Neuronal stem cell (in vitro differentiated cells): ENCODE measurements at places on chromosomes 12 and 14.

DNA sequence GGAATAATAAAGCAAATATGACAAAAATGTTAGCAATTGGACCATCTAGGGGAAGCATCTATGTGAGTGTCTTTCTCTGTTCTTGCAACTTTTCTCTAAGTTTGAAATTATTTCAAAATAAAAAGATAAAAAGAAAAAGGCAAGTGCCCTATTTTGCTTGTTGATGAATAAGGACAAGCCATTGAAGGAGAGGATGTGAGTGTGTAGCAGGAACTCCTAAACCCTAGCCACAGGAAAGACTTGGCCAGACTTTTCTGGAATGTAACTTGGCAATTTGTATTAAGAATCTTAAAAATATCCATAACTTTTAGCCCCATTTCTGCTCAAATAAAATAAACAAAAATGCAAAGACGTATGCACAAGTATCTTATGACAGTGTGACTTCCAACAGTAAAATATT, 279.4 kb downstream of the CACNA1C start:
- DNase-seq: no peak

- DNase-seq: no peak
Measured at GRCh38 chr14:92686411-92686899, 62.0 kb downstream of the LGMN start.

GRCh38 chr12:42530284-42530683, 59.3 kb downstream of the PRICKLE1 start:
- DNase-seq: no peak

- no peak for DNase-seq
Measured at GRCh38 chr12:77841521-77841920, 10.8 kb downstream of the NAV3 start.

- no peak for DNase-seq
Measured at GRCh38 chr12:124861898-124862676, 1.6 kb downstream of the SCARB1 start.

GRCh38 chr12:51269174-51270066, 795 bp downstream of the SMAGP start:
- peak; percentile 64 for DNase-seq

- DNase-seq: no peak
Measured at GRCh38 chr12:131607658-131608447, 103.0 kb upstream of the SFSWAP start.

GRCh38 chr12:128314611-128315010, 47.6 kb downstream of the TMEM132C start:
- no peak for DNase-seq

- DNase-seq: no peak
Measured at GRCh38 chr14:39615352-39615751, 183.1 kb upstream of the FBXO33 start.

GRCh38 chr14:88852632-88853031, 28.2 kb downstream of the TTC8 start:
- no peak for DNase-seq

DNA sequence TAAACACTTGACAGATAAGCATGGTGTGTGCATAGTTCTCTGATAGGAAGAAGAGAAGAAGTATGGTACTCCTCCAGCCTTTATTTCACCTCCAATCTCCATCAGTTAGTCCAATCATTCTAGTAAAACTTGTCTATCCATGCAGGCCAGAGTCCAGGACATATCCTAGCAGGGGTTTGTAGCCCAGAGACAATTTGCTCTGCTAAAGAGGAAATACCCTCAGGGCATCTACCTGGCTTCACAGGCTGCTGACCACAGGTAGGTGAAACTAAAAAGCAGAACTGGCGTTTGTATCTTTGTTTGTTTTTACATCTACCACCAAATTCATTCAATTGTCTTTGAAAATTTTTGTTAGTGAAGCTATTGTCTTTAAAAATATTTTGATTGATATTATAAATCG, 717.6 kb downstream of the FSCB start:
- DNase-seq: no peak

GRCh38 chr14:51957950-51958349, 31.4 kb upstream of the RTRAF start:
- no peak for DNase-seq

- DNase-seq: no peak
Measured at GRCh38 chr12:49750027-49750995, 9.0 kb downstream of the TMBIM6 start.

- peak; percentile 3 for DNase-seq
Measured at GRCh38 chr14:83548061-83548839, 1981.7 kb upstream of the FLRT2 start.

DNA sequence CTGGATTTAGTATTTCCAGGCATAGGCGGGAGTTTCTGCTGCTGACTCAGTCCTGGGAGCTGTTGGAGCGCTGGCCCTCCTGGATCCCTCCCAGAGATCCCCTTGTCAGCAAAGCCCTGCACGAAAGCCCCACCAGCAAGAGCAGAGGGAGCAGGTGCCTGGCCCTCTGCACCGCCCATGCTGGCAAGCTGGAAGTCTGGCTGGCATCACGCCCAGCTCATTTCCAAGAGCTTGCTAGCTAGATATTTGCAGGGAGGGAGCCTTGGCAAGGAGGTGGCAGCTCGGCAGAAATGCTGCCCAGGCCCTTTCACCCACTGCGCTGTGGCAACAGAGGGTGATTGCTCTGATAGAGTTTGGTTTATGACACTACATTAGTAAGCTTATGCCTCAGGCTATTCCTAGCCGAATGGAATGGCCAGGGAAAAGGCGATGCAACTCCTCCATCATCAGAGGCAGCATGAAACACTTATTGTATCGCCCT, 193.9 kb downstream of the EMP1 start:
- DNase-seq: no peak

DNA sequence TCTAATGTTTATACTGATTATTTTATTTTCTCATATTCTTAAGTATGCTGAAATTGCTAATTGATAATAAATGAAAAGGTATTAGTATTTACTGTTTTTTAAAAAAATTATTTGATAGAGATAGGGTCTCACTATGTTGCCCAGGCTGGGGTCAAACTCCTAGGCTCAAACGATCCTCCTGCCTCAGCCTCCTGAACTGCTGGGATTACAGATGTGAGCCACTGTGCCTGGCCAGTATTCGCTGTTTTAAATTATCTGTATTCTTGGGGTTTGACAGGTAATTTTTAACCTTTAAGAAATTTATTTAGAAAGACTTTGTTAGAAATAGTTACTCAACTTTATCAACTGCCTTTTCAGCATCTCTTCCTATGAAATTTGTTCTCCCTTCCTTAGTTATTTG, 32.2 kb downstream of the RAN start:
- DNase-seq: no peak

DNA sequence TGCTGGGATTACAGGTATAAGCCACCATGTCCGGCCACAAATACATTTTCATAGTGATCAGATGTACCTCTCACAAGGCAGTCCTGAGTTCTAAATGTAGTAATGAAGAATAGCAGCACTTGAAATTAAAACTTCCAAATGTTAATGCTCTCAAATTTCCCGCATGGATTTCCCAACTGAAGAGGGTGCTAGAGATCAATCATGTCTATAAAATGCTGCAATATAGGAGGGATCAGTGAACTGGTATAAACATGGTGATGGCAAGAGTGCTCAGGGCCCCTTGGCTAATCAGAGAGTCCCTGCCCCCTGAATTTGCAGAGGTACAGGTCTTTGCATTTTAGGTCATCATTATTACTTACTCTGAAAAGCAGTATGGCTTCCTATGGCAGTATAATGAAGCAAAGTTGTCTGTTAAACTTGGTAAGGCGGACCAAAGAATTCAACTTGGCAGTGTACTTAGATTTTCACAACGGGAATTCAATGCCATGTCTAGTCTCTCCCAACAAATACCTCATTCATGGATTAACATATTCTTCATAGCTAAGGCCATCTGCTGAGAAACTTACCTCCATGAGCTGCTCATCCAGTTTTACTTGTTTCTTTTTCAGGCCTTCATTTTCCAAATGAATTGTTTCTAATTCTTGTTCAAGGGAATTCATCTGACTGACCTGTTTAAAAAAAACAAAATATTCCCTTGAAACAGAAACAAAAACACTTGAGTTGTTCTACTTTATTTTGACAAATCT, 67.0 kb upstream of the SAV1 start:
- DNase-seq: no peak
